Activated CD4-positive, alpha-beta T cell treated with anti-CD3 and anti-CD28 coated beads for 4 hours (primary cell): ENCODE measurements at places on chromosomes 1 and 21.
A peak's percentile ranks its signal among the peaks of the same experiment; 100 is the strongest.

- DNase-seq = no peak
Measured at GRCh38 chr1:22789356-22789994, 78.8 kb downstream of the EPHB2 start.

- no peak for DNase-seq
Measured at GRCh38 chr21:34113842-34114241, 40.5 kb downstream of the MRPS6 start.

DNA sequence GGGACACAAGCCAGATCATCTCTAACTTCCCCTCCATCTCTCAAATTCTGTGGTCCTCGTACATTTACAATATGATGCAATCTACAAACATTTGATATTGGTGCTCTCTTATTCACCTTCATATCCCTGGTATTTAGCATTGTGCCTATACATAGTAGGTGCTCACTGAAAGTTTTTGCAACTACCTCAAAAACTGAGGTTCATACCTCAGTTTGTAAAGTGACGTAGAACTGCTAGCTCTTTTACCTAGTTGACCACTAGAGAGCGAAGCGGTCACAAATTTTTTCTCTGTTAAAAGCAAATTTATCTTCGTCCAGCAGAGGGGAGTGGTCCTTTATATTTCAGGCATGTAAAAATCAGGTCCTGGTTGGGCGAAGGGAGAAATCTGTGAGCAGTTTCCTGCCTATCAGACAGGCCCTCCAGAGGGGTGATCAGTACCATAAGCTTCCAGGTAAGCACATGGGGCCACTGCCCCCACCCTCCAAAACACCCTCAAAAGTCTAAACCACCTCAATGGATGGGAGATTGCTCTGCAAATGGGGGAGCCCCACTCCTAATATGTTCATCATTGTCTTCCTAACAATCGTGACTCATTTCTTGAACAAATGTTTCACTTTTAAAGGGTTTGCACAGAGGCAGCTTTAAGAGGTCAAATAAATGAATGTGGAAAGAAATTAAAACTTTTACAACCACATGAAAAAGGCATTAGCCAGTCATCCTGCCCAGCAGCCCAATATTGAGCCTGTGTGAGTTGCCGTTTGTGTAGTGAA is 10.6 kb upstream of the HLCS start:
- peak; percentile 32 for DNase-seq

GRCh38 chr1:77926561-77927357 is 38.3 kb downstream of the NEXN start:
- no peak for DNase-seq

GRCh38 chr1:222002503-222002902 is 260.6 kb upstream of the DUSP10 start:
- no peak for DNase-seq

- no peak for DNase-seq
Measured at GRCh38 chr1:152111515-152111968, 3.7 kb downstream of the TCHH start.

DNA sequence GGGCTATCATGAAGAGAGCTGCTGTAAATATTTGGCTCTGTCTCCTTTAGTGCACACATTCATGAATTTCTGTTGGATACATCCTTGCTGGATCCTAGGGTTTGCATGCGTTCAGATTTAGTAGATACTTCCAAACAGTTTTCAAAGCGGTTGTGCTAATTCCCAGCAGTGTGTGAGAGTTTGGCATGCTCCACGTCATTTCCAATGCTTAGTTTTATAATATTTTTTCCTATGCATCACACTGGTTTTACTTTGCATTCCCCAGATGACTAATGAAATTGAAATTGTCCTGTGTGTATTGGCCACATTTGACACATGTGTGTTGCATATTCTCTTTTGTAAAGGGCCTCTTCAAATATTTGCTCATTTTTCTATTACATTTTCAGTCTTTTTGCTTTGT is 18.5 kb upstream of the AADACL3 start:
- DNase-seq = no peak

DNA sequence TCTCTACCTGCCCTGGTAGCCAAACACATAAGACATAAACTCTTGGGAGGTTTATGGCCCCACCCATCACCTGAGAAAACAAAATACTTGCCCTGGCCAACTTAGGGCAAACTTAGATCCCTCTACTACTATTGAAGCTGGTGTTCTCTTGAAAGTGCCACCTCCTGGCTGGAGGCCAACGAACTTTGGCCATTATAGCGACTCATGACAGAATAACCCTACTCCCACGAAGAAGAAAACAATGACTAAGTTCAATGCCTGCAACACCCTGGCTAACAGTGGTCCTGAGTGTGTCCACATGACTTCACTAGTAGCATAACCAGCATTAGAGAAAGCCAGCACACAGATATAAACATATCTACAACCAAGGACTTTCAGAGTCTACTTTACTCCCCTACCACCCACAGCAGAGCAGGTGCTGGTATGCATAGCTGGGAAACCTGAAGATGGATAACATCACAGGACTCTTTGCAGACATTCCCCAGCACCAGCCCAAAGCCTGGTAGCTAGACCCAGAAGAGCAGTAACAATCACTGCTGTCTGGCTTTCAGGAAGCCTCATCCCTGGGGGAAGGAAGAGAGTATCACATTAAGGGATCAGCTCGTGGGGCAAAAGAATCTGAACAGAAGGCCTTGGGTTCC is 81.0 kb downstream of the SLC30A10 start:
- DNase-seq = no peak

DNA sequence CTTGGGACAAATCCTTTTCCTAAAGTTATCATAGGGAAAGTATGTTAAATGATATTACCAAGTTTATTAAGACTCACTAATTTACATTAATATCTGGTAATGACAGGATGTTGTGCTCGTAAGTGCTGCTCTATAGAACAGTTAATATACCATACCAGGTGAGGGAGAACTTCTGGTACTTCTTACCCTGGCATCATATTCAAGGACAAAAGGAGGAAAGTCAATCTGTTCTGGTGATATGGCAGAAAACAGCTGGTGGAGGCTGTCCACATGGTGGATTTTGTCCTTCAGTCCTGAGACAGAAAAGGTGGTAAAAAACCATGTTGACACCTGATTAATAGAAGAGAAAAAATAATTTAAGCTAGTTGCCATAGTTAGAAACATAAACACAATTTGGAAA is 51.6 kb downstream of the GDAP2 start:
- no peak for DNase-seq

DNA sequence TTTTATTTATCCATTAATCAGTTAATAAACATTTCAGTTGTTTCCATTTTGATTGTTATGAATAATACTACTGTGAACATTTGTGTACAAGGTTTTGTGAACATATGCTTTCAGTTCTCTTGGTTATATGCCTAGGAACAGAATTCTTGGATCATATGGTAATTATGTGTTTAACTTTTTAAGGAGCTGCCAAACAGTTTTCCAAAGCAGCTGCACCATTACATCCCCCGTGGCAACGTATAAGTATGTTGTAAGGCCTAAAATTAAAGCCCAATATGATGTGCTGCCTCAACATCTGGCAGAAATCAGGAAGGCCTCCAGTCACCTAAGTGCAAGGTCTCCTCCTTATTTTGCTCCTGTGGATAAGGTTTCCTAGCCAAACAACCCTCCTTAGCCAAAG is 235.6 kb upstream of the CACYBP start:
- no peak for DNase-seq

DNA sequence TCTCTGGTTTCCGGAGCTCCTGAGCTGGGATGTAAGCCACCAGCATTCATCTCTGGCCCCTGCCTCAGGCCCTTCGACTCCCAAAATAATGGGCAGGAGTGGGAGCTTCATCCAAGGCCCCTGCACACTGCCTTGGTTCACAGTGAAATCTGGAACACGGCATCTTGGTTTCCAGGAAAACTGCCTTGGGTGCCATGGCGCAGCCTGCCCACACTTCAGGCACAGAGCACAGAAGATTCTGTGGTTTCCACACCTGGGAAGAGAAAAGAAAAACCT is 48.8 kb upstream of the POFUT2 start:
- no peak for DNase-seq

DNA sequence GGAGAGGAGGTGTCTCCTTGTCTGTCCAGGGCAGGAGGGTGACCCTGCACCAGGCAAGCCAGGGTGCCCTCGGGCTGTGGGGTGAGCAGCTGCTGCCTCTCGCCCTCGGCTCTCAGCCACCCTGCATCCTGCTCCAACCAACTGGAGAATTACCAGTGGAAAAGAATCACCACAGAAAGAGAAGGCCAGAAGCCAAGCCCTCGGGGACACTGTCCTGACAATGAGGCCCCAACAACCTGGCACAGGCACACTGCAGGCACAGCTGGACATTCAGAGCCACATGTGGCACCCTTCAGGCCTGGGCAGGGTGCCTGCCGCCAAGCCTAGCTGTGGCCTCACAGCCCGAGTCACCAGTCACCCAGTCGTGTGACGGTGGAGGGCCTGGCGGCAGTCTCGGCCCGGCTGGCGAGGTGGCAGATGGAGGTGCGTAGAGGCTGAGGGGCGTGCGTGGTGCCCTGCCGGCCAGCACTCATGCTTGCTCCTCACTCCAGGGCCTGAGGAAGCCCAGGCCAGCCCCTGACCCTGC is 12.0 kb downstream of the MEGF6 start:
- DNase-seq = no peak

GRCh38 chr1:182357171-182357570 is 34.4 kb downstream of the GLUL start:
- DNase-seq = no peak

GRCh38 chr21:26732432-26733221 is 112.6 kb downstream of the ADAMTS1 start:
- DNase-seq = no peak

DNA sequence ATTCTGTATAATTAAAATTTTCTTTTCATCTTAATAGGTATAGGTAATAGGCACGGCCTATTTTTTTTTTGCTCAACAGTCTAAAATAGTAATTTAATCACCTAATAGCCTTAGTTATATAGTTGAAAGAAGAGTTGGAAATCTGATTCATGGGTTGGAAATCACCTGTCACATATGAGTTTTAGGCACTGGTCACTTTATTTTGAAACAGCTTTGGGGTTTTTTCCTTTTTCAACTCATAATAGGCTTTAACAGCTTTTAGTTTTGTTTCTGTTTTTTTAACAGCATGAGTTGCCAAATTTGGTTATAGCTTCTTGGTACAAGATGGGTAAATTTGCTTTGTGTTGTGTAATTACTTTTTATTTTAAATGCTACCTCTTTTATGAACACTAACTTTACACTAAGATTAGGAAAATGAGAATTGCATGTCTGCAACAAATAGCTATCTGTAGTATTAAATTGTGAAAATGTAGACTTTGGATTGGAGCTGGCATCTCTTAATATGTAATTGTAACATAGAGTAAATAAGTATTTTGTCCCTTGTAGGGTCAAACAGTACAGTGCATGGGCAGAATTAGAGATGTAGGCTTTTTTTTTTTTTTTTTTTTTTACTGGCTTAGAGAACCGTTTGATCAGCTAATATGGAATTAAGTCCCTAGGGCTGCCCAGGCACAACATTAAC is 109.8 kb downstream of the OSBPL9 start:
- no peak for DNase-seq

- DNase-seq = peak; percentile 64
Measured at GRCh38 chr1:87335175-87335884, 6.7 kb downstream of the LMO4 start.
